ENCODE measurements at places on chromosomes 7 and 10.
A peak's percentile ranks its signal among the peaks of the same experiment; 100 is the strongest.

DNA sequence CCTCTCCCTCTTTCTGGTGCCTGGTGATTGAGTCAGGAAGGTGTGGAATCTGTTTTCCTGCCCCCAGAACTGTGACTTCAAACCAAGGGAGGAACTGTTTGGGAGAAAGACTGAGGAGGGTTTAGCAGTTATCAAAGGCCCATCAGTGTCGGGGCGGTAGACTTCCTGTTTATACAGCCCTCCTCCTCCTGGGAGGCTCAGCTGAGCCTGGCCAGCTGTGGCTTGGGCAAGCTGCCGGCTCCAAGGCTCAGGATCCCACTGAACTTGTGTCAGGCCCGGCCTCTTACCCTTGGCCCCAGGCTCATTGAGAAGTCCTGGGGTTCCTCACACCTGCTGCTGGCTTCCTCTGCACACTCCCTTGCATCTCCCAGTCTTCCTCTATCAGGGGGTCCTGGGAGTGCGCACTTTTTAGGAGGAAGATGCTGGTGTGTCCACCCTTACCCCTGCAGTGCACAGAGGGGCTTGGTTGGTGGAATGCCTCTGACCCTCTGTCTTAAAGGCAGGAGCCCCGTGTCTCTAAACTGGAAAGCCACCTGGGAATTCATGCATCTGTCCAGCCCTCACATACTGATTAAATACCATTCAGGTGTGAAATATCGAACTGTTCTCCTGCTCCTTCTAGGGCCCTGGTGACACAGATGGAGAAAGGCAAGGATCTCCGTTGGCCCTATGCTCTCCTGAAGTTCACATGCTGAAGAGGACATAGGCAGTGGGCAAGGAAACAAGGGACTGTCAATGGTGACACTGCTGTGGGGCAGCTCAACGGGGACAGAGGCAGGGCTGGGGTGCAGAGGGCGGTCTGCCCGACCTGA lies 32.4 kb downstream of the CXCL12 start:
- ATAC-seq, result no peak

DNA sequence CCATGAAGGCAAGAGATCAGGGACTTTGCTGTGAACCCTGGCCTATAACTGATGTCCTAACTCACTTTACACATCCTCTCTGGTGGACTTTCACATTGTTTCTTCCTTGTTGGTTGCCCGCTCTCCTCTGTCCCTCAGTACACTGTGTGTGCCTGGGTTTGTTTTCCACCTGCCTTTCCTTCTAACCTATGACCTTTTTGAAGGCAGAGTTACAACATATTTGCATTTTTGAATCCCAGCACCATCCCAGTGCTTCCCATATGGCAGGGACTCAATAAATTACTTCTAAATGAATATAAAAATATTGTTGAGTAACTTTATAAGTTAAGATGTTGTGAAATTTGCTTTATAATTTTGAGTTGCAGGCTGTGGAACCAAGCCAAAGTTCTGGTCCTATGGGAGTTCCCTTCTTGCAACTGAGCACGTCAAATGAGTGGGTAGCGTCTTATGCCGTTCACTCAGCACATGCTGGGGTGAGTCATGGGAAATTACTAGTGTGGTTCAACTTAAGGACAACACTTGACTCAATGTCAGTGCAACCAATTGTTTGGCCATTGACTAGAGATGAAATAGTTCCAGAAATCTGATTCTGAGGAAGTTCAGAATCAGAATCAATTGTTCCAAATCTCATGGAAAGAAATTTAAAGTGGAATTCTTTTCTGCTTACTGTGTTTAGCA lies 250.9 kb downstream of the TWIST1 start:
- peak; percentile 78 for ATAC-seq

DNA sequence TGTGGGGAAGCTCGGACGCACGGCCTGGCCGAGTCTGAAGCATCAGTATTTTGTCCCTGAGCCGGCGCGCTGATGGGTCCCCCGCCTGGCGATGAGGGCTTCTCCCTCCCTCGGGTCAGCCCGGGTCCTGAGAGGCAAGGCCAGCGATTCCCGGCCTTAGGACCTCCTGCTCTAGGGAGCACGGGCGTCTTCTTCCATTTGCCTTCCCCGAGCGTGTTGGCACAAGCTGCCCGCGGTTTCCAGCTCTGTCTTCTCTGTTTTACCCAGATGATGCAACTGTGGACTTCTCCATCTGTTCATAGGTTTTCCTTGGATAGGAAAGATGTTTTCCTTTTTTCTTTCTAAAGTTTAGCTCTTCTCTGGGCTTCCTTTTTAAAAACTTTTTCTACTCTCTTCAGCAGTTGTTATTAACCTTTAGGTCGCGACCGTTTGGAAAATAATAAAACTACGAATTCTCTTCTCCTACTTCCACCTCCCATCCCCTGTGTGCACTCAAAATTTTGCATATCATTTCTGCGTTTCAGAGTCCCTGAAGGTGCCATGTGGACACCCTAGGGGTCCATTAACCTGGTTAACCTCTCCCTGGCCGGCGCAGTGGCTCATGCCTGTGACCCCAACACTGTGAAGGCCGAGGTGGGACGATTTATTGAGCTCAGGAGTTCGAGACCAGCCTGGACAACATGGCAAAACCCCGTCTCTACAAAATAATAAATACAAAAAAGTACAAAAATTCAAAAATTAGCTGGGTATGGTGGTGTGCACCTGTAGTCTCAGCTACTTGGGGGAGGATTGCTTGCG lies 1.4 kb upstream of the SLC25A28 start:
- no peak for ATAC-seq

GRCh38 chr10:10043083-10043482 lies 974.6 kb upstream of the CELF2 start:
- ATAC-seq, result no peak

DNA sequence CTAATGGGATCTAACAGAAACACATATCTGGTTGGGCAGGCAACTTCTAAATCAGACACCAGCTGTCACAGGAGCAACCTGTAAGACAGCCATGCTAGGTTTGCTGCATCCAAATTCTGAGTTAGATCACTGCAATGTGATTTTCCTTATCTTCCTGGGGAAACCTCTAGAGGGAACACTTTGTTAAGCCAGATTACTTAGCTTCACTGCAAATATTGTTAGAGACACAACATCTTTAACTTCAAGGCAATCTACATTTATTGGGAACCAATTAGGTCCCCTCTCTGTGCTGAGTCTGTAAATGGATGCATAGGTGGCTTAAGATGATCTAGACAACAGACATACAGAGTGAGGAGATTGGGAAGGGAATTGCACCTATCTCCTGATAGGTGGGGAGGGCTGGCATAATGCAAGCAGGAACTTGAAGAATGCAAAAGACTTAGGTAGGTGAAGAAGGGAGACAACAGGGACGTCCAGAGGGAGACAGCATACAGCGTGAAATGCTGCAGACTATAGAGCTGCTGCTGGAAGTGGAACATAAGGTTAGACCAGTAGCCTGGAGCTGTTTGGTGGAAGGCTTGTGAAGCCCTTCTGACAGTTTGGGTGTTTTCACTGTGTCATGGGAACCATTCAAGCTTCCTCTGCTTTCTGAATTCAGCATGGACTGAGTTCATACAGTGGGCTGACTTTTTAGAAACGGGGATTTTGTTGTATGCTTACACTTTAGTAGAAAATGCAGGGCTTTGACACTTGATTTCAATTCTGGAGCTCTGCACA lies 109.8 kb upstream of the ELMO1 start:
- ATAC-seq, result no peak

DNA sequence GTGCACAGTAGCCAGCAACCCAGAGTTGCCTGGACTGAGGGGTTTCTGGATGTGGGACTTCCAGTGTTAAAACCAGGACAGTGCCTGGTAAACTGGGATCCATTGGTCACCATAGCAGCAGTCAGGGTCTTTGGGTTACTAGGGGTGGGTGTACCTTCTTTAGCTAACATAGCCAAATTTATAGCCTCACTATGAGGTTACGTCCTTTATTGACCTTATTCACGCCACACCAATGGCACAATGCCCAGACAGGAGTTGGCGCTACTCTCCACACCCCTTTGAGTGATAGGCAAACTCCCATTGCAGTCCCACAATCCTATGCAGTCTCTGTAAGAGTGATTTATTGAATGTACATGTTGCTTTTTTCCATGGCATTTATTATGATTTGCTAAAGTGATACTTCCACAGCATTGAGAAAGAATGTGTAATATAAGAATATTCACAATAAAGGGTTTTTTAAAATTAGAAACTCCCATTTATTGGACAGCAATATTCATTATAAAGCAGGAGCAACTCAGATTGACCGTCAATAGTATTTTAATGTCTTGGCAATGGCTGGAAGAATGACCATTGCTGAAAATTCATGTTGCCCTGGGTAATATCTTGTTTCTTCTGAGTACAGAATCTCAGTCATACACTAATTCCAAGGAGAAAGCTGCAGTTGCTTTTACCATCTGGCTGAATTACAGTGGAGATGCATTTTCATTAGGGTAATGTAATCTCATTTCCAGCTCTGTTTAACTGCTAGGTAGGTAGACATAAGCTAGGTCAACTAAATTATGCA lies 26.1 kb downstream of the IFIT5 start:
- no peak for ATAC-seq

DNA sequence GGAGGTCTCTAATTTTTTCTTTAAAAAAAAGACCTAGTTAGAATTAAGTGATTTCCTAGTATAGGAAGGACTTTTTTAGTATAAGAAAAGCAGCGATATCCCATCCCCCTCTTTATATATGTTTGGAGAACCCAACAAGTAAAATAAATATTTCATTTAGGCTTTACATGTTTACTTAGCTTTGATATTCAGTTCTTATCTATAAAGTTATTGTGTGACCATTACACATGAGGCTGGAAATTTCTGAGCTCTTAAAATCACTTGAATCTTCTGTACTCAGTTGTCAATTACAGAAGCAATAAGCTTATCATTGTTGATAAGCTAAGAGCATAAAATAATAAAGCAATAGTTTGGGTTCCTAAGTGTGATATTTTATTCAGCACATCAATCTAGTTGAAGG lies 89.7 kb downstream of the AASS start:
- ATAC-seq, result no peak

DNA sequence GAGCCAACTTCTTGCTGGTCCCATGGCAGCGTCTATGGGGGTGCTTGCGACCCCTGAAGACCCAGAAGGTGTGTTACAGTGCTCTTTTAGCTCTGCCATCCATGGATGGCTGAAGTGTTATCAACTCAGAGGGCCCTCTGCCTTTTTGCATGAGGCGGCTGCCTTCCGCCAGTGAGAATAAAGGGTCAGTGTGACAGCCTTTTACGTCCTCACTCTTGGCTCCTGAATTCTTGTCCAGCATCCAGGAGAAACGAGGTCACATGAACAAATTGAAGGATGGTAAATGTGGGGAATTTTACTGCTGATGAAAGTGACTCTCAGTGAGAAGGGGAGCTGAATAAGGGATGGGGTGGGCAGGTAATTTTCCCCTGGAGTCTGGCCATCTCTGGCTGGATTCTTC lies 24.1 kb downstream of the SSMEM1 start:
- ATAC-seq, result no peak

GRCh38 chr7:117220836-117221235 lies 102.0 kb downstream of the WNT2 start:
- ATAC-seq, result no peak

GRCh38 chr7:18521945-18522566 lies 26.5 kb downstream of the HDAC9 start:
- peak; percentile 78 for ATAC-seq

DNA sequence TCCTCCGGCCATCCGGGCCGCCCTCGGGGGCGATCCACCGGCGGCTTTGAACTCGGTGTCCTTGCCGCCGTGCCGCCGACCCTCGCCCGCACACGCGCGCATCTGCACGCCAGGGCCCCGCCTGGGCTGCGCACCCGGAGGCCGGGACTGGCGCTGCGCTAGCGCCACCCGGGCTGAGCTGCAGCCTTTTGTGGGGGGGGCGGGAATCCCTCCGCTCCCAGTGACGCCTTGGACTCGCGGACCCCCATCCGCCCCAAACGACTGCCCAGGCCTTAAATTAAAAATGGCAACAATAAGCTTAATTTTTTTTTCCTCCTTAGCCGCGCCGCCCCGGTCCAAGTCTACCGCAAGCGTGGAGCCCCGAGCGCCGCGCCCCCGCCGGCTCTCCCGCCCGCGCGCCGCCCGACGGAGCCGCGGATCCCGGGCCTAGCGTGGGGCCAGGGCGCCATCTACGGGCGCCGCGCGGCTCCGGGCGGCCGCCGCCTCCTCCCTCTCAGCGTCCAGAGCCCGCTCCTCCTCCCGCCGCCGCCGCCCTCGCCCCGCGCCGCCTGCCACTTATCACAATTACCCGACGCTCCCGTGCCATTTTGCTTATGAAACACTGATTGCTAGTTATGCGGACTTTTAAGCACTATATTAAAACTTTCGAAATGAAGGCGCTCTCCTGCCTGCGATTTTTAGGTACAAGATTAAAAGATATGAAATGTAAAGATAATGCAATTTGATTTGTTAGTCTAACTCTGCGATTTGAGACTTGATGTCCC lies 7.5 kb upstream of the EBF3 start:
- peak; percentile 64 for ATAC-seq

DNA sequence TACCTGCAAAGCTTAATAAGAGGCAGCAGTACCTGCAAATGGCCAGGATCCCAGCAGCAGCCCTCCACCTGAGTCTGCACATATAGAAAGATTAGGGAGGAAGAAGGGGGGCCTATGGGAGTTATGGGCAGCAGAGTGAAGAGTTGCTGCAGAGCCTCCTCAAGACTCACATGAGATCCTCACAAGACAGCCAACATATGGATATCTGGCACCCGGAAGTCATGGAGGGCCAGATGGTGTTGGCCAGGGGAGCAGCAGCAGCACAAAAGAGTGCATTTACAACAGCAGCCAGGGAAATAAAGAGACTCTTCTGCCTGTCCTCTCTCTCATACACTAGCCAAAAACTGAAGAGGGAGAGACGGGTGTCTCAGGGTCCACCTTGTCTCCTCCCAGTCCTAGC lies 4.0 kb upstream of the TAS2R40 start:
- no peak for ATAC-seq

GRCh38 chr7:16063716-16064675 lies 357.3 kb downstream of the CRPPA start:
- no peak for ATAC-seq

GRCh38 chr10:11602358-11602757 lies 9.1 kb downstream of the USP6NL start:
- ATAC-seq, result no peak

DNA sequence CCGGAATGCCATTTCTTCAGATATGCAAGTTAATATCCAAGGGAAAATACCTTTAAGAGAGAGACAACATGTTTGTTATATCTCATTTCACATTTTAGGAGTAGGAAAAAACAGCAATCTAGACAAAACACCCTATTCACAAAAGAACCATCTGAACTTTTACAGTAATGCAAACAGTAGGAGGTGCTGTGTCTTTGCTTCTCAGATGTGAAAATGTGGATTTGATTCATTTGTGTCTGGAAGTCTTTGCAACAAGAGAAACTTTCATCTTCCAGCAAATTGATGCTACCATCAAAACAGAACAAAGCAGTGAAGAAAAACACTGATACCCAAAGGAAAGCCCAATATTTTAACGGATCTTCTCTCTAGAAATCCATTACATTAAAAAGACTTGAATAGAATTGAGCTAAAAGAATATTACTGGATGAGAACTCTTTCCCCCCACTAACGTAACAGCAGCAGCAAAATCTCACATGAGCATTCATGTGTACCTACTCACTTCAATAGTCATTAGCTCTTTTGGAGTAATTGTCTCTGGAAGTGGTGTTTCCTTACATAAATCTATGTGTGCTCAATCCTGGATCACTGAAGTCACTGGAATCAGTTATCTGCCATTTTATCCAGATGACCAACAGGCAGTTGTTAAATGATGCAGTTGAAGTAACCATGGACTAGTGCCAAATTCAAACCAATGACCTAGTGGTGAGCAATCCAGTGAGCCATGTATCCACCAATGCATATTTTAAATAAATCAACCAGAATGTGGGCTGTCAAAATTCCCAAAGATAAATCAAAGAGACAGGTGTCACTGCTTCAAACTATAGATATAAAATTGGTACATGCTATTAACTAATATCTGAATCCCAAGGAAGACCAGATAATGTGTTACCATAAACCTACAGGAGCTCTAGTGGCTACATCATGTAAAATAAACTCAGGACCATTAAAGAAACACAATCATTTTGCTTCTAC lies 1.8 kb downstream of the SEMA3C start:
- ATAC-seq, result no peak
